ENCODE measurements at places on chromosomes 11 and 22.

GRCh38 chr11:94576306-94576705, 9.1 kb downstream of the PIWIL4 start:
- DNase-seq, result no peak

DNA sequence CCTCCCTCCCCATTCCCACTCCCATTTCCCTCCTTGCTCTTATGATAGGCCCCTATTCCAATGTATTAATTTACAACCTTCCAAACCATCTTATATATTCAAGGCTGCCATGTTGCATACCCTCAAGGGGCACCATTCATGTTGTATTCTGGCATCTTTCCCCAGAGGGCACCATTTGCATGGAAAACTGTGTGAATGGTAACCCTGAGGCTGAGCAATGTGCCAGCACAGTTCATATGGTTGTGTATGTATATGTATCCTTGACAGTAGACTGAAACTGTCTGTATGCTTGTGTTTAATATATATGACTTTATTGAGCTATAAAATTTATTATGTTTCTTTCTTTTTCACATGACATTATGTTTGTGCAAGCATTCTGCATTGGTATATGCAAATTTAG, 7.3 kb downstream of the RASSF10 start:
- no peak for DNase-seq

GRCh38 chr11:119323532-119324033, 6.7 kb upstream of the MCAM start:
- DNase-seq, result no peak

- DNase-seq, result no peak
These were observed 406.8 kb downstream of the SHANK2 start for GRCh38 chr11:70845591-70846041.

DNA sequence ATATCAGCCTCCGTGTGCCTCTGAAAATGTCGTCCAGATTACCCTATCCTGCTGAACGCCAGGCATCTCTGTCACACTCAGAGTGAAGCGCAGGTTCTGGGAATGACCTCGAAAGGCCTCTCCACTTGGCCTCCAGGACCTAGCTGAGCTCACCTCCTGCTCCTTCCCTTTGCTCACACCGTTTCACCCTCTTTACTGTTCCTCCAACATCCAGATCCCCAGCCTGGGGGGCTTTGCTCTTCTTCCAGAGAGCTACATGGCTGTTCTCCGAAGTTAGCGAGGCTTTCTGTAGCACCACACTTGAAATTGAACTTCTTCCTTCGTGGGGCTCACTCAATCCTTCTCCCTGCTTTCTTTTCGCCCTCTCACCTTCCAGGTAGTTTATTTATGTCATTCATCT, 27.9 kb downstream of the GLB1L2 start:
- DNase-seq, result no peak

Data from activated gamma-delta T cell (primary cell).